ENCODE measurements at places on chromosomes 6 and 20.
A peak's percentile ranks its signal among the peaks of the same experiment; 100 is the strongest.

DNA sequence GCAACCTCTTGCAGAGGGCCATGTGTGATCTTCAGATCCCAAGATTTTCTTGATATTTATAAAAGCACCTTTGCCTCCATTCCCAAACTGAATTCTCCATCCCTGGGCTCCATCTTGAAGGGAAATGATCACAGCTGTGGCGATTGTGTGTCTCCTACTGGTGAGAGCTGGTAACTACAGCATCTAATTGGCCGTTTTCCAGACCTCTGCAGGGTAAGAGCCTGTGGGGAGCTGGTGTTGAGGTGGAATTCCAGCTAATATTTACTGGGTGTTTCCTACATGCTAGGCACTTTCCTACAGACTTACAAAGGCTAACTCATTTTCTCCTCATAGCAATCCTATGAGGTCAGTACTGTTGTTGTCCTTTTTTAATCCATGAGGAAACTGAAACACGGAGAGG is 59.2 kb upstream of the FNDC1 start:
- DNase-seq: no peak

- peak; percentile 57 for DNase-seq
Observed at GRCh38 chr6:118660218-118660569, 8.8 kb upstream of the CEP85L start.

- no peak for DNase-seq
Observed at GRCh38 chr6:122077603-122078002, 321.8 kb upstream of the HSF2 start.

- DNase-seq: no peak
Observed at GRCh38 chr6:14476793-14477531, 359.4 kb downstream of the CD83 start.

DNA sequence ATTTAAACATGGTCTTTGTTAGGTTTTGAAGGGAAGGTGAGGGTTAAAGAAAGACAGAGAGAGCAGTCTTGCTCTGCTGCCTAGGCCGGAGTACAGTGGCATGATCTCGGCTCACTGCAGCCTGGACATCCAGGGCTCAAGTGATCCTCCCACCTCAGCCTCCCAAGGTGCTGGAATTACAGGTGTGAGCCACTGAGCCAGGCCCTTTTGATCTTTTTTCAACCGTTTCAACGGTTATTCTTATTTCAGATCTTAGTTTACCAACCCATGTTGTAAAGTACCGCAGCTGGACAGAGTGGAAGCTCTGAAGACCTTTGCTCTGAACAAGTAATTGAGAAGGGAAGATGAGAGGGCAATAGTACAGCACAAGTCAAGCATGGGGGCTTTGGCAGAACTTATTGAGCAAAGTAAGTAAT is 1.2 kb upstream of the SRPK1 start:
- no peak for DNase-seq

- DNase-seq: no peak
Observed at GRCh38 chr6:38806271-38806670, 91.2 kb downstream of the DNAH8 start.

- no peak for DNase-seq
Observed at GRCh38 chr6:126055449-126055848, 69.1 kb downstream of the TRMT11 start.

- no peak for DNase-seq
Observed at GRCh38 chr6:10112871-10113549, 301.9 kb downstream of the TFAP2A start.

DNA sequence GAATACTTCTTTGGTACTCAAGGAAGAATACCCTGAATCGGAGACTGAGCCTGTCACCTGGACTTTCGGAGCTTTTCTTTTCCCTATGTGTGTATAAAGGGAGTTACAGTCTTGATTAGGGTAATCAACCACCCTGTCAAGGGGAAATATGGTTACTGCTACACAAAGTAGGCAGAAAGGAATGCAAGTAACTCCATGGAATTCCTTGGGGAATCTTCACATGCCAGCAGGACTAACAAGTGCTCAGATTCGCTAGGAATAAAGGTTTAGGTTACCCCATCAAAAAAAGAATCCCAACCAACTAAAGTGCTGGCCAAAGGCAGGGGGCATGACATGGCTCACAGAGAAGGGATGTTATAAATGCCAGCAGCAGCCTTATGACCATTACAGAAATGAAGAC is 10.4 kb downstream of the KCNS1 start:
- DNase-seq: no peak

DNA sequence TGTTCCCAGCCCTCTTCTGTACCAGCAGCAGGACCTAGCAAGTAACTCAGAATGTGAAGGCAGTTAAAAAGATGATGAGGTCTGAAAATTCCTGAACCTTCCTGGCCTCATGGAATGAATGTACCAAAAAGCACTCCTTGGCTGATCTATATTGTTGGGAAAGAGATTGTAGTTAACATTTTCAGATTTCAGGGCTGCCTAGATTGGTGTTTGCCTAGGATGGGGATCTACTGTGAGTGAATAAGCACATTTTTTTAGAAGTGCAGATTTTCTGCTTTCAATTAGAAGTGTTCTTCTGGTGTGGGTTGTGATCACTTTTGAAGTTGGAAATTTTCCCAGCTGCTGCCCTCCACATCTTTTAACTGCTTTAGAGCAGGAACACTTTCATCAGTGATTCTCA is 6.2 kb downstream of the MYLIP start:
- no peak for DNase-seq

DNA sequence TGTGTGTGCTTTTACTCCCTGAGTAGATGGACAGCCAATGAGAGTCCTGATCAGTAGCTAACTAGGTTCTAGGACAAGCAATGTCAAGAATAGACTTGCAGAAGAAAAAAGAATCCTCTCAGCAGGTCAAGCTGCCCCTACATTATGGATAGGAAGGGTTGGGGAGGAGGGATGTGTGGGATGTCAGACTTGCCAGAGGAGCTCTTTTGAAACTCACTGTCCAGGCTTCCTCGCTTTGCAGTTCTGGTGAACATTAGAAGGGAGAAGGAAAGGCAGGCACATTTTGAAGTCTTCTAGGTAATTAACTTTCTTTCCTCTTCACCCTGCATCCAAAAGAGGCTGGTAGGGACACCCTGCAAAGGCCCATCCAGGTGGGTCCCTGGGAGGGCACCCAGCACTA is 48.7 kb downstream of the SYNE1 start:
- DNase-seq: no peak

GRCh38 chr6:135753196-135753595 is 98.3 kb upstream of the PDE7B start:
- no peak for DNase-seq

- no peak for DNase-seq
Observed at GRCh38 chr6:81253821-81254220, 498.7 kb downstream of the TENT5A start.

DNA sequence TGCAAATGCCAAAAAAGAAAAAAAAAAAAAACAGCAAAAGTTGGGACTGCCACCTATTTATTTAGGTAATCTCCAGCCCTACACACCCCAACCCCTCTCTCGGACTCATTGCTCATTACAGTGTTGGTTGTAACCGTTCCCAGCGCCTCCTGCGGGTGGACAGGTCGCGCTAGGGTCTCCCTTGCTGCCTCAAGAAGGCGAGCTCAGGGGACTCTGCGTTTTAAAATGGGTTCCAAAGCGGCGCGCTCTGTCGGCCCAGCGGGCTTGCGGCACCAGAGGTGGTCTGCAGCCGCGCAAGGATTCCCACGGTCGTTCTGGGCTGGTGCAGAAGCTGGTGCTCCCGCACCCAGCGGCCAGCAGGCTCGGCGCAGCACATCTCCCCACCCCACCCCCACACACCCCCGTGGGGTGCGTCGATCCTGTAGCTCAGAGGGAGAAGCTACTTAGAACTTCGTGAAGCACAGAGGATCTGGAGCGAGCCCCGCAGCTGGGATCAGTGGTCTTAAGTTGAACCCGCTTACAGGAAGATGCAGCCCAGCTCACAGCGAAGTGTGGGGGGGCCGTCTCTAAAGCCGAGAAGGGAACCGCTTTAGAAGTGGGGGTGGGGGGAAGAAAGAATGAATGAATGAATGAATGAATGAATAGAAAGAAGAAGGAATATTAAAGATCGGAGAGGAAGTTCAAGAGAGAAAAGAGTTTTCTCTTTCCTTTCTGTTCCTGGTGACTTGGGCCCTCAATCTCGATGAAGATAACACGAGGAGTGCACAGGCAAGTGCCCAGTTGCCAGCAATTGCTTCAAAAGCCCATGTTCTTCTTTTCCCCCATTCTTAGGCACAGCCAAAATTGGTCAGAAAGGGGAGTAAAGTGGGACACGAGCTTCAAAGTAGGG is 780 bp downstream of the TFAP2A start:
- no peak for DNase-seq

GRCh38 chr20:23156842-23157423 is 70.8 kb upstream of the CD93 start:
- DNase-seq: no peak

- no peak for DNase-seq
Observed at GRCh38 chr6:8947900-8948299, 512.6 kb upstream of the SLC35B3 start.

Data from NCI-H1436 treated with DMSO at 0.1 percent for 48 hours (cell line).